ENCODE measurements at places on chromosomes 6 and 20.

DNA sequence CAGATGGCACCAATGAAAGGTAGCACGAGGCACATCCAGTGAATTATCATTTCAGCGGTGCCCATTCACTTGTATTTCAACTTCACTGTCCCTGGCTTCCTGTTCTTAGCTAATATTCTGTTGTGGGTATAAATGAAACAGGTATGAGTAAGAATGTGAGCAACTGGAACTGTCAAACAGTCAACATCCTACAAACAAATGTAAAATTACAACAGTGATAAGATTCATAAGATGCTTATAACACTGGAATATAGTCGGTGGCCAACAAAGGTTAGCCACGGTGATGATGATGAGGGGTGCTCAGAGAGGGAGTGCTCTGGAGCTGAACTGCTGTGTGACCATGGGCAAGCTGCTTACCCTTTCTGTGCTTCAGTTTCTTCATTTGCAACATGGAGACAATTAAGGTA, 74.9 kb upstream of the TOX2 start:
- DNase-seq = no peak

GRCh38 chr6:13260101-13260598, 68.2 kb downstream of the TBC1D7 start:
- DNase-seq = no peak

DNA sequence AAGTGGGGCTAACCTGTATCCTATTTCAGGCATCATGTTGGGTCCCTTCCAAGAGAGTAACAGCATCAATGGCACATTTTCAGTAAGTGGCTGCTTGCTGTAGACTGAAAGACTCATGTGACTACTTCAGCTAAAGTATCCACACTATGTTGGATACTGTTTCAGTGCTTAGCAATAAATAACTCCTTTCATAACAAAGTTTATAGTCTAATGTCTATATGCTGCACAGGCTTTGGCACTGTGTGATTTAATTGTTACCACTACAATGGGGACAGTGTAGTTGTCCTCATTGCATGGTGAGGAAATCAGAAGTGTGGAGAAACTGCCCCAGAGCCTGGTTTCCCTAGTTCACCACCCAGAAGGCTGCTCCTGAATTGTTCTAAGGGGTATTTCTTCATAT, 318.0 kb upstream of the PTCHD4 start:
- no peak for DNase-seq

DNA sequence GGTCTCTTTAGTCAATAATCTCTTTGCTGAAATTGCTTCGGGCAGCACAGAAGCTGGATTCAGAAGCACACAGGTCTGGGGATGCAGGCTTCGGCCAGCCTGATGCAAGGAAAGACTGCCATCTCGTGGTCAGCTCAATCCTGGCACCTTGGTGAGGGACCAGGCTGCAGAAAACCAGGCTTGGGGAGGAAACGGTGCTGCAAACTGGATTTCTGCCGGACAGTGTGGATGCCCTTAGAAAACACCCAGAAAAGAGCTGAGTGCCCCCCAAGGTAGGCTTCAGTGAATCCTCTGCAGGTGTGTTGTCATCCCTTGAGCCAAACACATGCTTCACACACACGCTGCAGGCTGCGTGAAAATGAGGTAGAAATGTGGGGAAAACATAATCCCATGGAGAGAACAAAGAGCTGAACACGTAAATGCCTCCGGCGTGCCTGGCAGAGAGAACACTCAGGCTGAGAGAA, 89.8 kb upstream of the PAX1 start:
- peak; percentile 22 for DNase-seq

GRCh38 chr6:25312703-25313102, 33.5 kb downstream of the CARMIL1 start:
- no peak for DNase-seq

GRCh38 chr6:25747477-25747876, 7.1 kb upstream of the SLC17A4 start:
- DNase-seq = no peak

- DNase-seq = no peak
Observed at GRCh38 chr20:2314759-2315439, 19.1 kb downstream of the TGM3 start.

Data from GM12891 (cell line).